ENCODE measurements at places on chromosomes 7 and 10.

DNA sequence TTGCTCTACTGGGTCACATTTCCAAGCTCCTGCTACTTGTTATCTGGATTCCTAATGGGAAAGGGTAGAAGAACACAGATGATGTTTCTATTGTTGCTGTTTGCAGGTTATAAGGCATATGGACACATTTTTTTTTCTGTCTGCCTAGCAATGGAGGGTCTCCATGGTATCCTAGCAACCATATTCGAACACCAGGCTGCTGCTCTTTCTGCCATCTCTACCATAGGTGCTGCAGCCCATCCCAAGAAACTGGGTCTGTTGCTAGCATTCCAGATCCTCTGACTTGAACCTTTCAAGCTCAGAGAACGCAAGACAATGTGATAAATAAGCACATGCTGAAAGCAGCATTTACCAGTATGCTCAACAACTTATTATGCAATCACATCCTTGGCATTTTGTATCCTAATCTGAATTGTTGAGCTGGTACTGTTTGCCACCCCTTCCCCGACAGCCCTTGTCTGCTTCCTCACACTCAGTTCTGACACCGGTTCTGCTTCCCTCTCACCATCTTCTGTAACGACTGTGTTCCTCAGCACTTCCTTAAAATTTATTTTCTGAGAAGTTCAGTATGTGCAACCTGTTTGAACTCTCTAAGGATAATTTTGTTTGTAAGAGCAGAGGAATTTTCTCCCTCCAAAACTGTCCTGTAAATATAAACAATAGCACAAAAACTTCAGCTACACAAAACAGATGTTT lies 6.2 kb downstream of the PRKG1 start:
- no peak for DNase-seq

DNA sequence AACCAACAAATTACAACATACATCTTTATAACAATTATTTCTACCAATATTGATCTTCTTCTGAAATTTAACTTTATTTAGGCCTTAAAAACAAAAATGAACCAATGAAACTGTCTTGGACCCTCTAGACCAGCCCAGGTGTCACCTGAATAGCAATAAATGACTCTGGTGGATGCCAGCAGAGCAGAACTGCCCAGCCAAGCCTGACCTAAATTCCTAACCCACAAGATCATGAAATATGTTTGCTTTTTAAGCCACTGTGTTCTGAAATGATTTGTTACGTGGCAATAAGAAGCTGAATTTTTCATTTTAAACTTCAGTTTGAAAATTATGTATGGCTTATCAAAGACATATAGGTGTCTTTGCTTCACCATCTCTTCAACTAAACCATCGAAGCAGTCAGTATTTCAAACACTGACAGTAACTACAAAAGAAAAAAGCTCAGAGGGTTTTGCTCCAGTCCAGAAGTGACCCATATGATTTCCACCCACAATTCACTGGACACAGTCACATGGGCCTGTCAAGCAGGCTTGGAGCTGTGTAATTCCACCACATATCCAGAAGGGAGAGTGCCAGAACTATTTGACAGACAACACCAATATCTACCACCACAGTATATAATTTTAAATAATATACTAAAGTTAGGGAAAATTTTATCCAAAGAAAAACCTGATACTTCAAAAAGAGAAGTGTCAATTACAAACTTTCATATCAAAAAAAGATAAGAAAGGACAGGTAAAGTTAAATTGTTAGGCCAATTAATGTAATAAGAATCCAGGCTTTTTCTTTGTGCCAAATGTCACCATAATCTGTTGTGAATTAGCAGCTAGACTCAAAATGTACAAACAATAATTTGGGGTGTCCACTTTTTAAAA lies 94.5 kb downstream of the KMT2C start:
- DNase-seq, result peak; percentile 58

- DNase-seq, result no peak
These were observed 272.2 kb upstream of the YAE1 start for GRCh38 chr7:39294022-39294421.

DNA sequence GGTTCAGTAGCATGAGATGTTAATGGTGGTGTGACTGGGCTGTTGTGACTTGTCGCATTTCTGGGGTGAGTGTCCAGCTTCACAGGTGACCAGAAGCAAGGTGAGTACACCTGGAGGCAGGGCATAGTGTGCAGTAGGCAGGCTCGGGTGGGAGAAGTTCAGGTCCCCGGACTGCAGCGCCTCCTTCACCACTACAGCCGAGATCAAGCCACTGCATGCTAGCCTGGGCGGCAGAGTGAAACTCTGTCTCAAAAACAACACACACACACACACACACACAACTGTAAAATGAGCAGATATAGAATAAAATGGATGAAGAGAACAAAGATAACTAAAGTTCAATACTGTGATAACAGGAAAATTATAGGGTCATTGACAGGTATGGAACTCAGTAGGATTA lies 11.1 kb upstream of the PARD3 start:
- no peak for DNase-seq

DNA sequence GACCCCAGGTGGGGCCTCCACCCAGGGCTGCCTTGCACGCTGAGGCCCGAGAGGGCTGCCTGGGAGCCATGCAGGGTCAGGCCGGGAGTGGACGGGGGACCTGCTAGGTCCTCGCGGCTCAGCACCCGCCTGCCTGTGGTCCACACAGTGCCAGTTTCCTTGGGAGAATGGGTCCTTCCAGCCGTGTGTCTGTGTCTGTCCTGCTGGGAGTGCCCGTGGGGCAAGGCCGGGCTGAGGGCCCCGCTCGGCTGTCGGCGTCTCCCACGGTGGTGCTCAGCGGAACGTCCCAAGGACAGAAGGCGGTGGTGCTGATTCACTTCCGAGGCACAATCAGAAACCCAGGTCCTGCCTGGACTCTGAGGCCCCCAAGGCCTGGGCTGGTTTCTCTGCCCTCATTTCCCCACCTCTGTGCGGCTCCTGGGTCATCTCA lies 23.2 kb upstream of the GTPBP4 start:
- DNase-seq, result no peak

DNA sequence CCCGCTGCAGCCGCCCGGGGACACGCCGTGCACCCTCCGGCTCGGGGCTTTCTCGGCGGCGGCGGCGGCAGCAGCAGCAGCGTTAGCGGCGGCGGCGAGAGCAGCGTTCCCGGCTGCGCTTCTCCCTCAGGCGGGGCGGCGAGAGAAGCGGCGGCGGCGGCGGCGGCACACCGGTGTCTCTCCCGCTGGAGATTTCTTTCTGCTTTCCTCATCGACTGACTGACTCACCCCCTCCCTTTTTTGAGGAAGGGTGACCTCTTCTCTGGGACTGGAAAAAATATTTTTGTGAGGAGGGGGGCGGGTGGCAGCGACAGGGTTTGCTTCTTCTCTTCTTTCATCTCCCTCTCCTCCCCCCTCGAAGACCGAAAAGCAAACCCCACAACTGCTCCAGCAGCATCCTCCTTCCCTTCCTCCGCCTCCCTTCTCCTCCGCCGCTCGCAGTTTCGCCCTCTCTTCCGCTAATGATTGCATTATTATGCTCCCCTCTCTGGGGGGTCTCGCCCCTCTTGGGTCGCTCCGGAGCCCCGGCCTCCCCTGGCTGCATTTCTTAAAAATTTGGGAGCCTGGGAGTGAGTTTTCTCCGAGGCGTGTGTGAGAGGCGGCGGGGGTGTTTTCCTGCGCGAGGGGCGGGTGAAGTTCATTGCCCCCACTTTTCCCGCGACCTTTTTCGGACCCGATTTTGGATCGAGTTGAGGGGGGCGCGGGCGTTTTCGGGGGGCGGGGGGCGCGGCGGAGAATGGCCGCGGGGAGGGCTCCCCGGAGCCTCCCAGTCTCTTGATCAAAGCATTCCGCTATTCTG lies 411 bp downstream of the AUTS2 start:
- peak; percentile 6 for DNase-seq

Measured in EL (cell line).